ENCODE measurements at places on chromosomes 16 and 17.

DNA sequence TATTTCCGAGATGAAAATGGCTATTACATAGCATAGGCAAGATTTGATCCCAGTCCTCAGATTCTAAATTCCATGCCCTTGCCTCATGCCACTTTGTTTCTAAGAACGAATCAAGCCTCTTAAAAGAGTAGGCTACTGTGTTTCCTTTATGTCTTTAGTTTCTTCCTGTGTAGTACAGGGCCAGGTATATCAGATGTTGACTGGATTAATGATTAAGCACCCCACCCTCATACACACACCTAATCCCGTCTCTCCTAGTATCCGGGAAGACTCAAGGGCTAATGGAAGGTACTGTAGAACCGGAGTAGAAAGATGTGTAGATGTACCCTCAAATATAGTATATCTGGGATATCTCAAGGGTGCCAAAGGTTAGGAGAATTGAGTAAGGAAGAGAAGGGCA, 6.7 kb downstream of the TOM1L1 start:
- no peak for DNase-seq

DNA sequence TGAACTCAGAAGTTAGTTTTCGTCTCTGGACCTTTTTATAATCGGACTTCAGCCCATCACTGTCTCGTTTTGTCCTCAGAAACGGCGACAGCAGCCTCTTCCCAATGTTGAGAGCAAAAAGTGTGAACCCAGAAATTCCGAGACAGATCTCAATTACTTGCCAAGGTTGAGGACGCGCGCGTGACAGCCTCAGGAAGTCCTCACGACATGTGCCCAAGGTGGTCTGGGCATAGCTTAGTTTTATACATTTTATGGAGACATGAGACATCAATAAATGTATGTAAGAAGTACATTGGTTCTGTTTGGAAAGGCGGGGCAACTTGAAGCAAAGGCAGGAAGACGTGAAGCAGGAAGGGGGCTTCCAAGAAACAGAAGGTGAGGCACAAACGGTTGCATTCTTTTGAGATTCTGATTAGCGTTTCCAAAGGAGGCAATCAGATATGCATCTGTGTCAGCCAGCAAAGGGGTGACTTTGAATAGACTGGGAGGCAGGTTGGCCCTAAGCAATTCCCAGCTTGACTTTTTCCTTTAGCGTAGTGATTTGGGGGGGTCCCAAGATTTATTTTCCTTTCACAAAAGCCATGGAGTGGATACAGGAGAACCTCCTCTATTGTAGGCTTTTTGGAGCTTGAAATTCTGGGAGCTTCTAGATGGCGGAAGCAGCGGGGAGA, 583 bp upstream of the ZNF747 start:
- DNase-seq = no peak

GRCh38 chr17:9538626-9539025, 37.0 kb downstream of the STX8 start:
- no peak for DNase-seq

GRCh38 chr17:4785311-4786105, 656 bp downstream of the VMO1 start:
- no peak for DNase-seq

DNA sequence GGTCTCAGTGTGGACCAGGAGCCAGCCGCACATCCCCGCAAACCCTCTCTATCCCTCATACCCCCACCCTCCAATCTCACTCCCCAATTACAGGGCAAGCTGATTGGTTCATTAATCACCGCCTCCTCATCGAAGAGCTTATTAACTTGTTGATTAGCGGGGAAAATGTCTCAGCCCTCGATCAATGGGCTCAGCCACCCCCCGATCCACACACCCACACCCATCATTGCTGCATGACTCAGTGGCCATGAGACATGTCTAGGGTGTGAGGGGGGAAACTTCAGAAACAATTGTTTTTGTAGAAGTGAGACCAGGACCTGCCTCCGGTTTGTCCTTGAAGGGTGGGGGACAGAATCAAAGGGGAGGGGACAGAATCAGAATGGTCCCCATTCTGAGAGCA, 2.5 kb upstream of the PYY start:
- DNase-seq = no peak

GRCh38 chr17:66405836-66406677, 103.6 kb downstream of the PRKCA start:
- DNase-seq = no peak

DNA sequence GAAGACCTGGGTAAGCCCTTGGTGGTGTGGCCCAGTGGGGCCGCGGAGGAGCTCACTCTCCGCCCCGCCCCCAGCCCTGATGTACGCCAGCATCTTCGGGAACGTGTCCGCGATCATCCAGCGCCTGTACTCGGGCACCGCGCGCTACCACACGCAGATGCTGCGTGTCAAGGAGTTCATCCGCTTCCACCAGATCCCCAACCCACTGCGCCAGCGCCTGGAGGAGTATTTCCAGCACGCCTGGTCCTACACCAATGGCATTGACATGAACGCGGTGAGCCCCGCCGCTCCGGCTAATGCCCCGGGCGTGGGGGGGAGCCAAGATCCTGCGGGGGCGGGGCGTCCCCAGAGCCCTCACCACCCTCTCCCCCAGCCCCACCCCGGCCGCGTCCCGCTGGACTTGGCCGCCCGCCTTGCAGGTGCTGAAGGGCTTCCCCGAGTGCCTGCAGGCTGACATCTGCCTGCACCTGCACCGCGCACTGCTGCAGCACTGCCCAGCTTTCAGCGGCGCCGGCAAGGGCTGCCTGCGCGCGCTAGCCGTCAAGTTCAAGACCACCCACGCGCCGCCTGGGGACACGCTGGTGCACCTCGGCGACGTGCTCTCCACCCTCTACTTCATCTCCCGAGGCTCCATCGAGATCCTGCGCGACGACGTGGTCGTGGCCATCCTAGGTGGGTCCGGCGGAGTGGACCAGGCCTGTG, 12.1 kb upstream of the DCAF7 start:
- no peak for DNase-seq

Measured in right lobe of liver (tissue), 6 donors.